ENCODE measurements at places on chromosomes 12 and 14. TPM values are rescaled to one million over a fixed set of nuclear protein-coding genes. Genes with fewer than 3 reads are reported as not detected.

The KERA gene
- not detected for total RNA-seq

GRCh38 chr12:52726451-52726850, 23.1 kb upstream of the KRT77 start:
- DNase-seq, result no peak

- DNase-seq, result peak; percentile 94
Observed at GRCh38 chr12:57215668-57216013, 953 bp upstream of the NXPH4 start.

DNA sequence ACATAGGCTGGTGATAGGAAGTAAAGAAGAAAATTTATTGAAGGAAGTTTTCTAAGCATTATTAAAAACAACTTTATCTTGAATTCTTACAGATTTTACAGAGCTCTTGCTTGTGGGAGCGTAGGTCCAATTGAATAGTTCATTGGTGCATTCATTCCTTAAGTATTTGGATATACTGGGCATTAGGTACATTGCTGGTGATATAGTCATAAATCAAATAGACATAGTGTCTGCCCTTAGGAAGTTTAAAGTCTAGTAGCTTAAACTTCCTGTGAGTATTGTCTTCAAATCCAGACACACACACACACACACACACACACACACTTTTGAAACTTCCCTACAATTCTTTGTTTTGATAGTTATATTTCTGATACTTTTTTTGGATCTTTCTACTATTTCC, 226.7 kb downstream of the FUT8 start:
- peak; percentile 63 for DNase-seq

Data from osteoblast (primary cell).